ENCODE measurements at places on chromosomes 1 and 21.
A peak's percentile ranks its signal among the peaks of the same experiment; 100 is the strongest.

GRCh38 chr1:109502364-109502851 lies 7.1 kb downstream of the AMIGO1 start:
- peak; percentile 68 for DNase-seq

DNA sequence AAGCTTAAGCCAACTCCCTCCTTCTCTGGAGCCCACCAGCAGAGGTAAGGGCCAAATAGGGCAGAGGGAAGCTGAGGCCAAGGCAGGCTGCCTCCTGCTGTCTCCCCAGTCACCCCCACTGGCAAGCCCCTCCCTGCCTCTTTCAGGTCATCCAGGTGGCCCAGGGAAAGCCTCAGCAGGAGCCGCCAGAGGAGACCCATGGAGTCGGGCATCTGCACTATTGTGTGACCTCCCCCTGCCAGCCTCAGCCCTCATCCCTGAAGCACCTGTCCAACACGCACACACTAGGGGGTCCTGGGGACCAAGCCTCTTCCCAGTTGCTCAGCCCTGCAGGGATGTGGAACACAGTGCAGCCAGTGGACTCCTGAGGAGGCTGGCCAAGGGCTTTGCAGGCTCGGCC lies 5.3 kb upstream of the NAXE start:
- no peak for DNase-seq

GRCh38 chr1:115507901-115508300 lies 133.9 kb upstream of the VANGL1 start:
- no peak for DNase-seq

GRCh38 chr21:33644383-33645074 lies 2.2 kb downstream of the ITSN1 start:
- DNase-seq, result no peak

GRCh38 chr1:223758734-223759133 lies 46.4 kb downstream of the CAPN2 start:
- no peak for DNase-seq

GRCh38 chr1:231924180-231924579 lies 297.6 kb downstream of the DISC1 start:
- no peak for DNase-seq

GRCh38 chr1:1918901-1919303 lies at the start of gene TMEM52:
TMEM52 (minus strand) TSS chr1:1919279; CDS start chr1:1919265, 14 bp downstream.
- no peak for DNase-seq

DNA sequence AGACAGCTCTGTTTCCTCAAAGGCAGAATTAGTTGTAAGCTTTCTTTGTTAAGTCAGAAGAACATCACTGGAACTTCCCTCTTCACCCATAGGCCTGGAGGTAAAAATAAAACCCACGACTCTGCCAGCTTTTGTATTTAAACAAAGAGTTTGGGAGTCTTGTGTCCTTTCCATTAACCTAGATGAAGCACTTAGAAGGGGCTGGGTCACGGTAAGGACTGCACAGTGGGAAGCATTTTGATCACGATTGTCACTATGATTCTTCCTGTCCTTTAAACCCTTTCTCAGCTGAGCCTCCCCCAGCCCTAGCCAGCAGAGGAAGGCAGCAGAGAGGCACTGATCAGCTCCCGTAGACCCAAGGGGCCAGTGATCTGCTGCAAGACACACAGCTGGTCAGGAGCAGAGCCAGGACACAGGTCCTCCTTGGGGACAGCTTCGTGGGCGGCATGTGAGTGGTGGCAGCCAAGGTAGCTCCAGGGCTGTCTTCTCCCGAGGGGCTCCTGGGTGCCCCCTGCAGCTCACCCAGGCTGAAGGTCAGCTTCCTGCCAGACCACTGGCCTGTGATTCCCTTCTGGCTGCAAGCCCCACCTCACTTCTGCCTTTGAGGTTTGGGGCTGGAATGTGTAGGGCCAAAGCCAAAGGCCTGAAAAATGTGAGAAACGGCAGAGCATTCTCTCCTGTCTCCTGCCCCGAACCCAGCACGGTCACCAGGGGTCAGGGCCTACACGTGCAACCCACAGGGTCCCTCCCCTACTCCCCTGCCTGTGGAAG lies 4.0 kb upstream of the LAPTM5 start:
- DNase-seq, result no peak

GRCh38 chr1:1677718-1678580 lies 14.6 kb downstream of the SLC35E2B start:
- peak; percentile 38 for DNase-seq

DNA sequence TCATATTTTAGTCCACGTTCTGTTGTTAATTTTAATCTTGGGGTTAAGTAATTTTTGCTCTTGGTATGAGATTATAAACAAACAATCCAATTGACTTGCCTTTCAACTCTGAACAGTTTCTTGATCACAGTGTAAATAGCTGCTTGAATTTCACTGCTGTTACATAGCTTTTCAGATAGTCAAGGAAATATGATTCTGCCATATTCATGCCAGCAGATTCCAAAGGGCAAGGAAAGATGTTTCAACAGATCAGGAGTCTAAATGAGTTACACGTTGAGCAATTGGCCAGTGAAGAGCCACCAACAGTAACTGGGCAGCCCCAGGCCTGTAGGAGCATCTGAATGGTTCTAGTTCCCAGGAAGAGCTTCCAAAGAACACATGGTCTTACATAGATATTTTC lies 93.6 kb downstream of the LEPR start:
- no peak for DNase-seq

GRCh38 chr1:225883616-225884265 lies 1.6 kb upstream of the TMEM63A start:
- no peak for DNase-seq

GRCh38 chr1:220717800-220718640 lies 27.9 kb downstream of the C1orf115 start:
- DNase-seq, result no peak

DNA sequence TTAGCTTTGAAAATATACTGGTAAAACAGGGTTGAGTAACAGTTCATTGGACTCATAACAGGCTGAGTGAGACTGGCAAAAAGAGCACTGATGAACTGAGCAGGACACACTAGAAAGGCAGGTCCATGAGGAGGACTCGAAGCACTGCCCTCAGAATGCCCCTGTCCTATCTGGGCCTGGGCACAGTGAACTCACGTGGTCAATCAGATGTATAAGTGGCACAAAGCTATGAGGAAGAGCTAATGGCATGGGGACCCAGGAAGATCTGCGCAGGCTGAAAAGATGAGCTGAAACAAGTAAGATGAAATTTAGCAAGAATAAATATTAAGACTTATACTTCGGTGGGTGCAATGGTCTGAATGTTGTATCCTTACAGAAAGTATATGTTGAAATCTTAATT lies 9.2 kb upstream of the RGS7 start:
- DNase-seq, result no peak

- DNase-seq, result no peak
These were observed 20.5 kb upstream of the PARP1 start for GRCh38 chr1:226428348-226428747.

GRCh38 chr1:28341591-28341990 lies 12.8 kb downstream of the MED18 start:
- no peak for DNase-seq

GRCh38 chr1:179142889-179143299 lies 61.0 kb downstream of the TOR3A start:
- DNase-seq, result no peak

DNA sequence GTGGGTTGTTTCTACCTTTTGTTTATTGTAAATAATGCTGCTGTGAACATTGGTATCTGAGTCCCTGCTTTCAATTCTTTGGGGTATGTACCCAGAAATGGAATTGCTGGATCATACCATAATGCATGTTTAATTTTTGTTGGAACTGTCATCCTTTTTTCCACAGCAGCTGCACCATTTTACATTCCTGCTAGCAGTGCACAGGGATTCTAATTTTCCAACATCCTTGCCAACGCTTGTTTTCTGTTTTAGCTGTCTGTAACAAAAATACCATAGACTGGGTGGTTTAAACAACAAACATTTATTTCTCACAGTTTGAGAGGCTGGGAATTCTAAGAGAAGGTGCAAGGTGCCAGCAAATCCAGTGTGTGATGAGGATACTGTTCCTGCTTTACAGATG lies 65.1 kb downstream of the RAVER2 start:
- no peak for DNase-seq

- DNase-seq, result no peak
These were observed 43.2 kb downstream of the PHACTR4 start for GRCh38 chr1:28412731-28413130.

GRCh38 chr1:19138331-19138730 lies 71.7 kb downstream of the UBR4 start:
- no peak for DNase-seq

GRCh38 chr21:40381111-40381510 lies 465.8 kb downstream of the DSCAM start:
- DNase-seq, result no peak

DNA sequence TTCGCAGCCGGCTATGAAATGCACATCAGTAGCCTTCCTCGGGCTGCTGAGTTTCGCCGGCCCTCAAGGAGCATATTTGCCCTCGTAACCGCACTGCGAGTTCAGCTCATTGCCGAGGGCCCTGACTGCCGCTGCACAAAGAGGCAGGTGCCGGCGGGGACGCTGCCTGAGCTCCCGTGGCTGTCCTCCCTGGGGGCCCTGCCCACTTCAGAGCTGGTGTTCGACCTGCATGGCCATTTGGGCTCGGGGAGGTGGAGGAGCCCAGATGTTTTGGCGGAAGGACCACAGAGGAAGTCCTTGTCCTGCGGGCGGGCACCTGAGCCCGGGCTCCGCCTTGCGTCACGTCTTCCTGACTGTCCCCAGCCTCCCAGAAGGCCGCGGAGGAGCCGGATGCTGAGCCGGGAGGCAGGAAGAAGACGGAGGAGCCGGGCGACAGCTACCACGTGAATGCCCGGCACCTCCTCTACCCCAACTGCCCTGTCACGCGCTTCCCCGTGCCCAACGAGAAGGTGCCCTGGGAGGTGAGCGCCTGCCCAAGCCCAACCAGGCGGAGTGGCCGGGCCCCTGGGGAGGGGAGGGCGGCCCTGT lies 29.9 kb upstream of the LRRC3 start:
- DNase-seq, result no peak

- DNase-seq, result no peak
These were observed 205.3 kb downstream of the PBX1 start for GRCh38 chr1:164764333-164764732.

DNA sequence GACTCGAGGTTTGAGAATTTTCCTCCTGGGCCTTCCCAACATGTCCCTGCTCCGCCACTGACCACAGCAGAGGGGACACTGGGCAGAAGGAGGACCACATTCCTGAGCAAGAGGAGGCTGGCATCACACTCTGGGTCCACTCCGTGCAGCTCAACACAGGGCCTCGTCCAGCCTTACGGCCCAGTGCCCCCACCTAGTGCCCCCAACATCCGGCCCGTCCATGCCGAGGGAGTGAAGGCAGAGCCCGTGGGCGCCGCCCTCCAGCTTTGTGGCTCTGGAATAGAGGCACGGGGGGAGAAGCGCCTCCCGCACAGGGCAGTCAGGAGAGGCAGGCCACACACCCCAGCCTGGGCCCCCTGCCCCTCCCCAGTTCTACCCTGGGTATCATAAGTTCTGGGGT lies 158.3 kb downstream of the NPHP4 start:
- DNase-seq, result no peak

DNA sequence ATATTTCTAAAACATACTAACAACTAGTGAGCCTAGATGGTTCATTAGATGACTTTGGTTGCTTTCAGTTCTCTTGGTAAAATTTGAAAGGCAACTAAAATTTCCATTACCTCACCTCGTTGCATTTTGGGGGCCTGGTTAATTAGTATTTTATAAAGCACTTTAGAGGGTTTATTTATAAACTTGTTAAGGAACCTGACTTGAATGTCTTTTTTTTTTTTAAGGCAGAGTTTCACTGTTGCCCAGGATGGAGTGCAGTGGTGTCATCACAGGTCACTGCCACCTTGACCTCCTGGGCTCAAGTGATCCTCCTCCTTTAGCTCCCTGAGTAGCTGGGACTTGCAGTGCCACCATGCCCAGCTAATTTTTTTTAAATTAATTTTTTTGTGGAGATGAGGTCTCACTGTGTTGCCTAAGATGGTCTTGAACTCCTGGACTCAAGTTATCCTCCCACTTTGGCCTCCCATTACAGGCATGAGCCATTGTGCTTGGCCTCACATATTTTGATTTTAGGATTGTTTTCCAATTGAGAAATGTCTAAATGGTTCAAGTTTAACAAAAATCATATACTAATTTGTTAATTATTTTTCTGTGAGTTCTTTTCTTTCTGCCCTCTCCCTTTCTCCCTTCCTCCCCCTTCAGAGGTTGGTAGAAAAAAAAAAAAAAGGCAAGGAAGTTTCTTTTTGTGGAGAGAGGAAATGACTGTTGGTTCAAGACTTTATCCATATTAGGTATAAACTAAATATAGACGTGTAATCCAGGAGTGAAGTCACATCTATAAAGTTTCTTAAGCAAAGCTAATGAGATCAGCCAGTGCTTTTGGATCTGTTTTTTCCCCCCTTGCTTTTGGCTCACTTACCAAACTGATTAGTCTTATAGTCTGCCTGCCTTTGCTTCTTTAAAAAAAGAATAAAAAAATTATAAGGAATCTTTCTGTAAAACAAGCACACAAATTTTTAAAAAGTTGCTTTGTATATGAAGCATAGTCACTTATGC lies 24.7 kb downstream of the CLIC4 start:
- DNase-seq, result no peak

DNA sequence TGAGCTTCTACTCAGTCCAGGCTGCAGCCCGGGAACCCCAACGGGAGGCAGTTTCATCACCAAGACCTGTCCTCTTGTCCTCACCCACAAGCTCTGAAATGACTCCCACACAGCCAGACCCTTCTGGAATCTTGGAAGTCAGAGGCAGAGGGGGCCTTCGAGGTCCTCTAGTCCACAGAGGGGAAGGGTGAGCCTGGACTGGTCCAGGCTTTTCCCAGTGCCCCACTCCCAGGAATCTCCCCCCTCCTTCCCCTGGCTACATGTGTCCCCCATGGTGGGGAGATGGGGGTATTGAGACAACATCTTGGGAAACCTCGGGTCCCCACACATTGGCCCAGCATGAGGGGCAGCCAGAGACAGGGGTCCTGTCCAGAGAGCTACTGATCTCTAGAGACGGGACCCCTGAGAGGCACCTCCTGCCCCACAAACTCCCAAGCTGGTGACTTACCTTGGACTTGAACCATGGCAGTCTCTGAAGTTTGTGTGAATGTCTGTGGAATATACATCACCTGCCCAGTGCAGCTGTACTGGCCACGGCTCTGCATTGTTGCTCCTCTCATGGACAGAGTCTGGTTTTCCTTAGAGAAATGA lies 19.4 kb upstream of the SLAMF9 start:
- DNase-seq, result no peak

DNA sequence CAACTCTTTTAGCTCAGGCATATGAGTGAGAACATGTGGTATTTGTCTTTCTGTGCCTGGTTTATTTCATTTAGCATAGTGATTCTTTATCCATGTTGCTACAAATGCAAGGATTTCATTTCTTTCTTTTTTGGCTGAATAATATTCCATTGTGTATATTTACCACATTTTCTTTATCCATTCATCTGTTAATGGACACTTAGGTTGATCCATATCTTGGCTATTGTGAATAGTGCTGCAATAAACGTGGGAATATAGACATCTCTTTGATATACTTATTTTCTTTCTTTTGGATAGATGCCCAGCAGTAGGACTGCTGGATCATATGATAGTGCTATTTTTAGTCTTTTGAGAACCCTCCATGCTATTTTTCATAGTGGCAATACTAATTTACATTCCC lies 30.8 kb downstream of the ASB17 start:
- DNase-seq, result no peak

DNA sequence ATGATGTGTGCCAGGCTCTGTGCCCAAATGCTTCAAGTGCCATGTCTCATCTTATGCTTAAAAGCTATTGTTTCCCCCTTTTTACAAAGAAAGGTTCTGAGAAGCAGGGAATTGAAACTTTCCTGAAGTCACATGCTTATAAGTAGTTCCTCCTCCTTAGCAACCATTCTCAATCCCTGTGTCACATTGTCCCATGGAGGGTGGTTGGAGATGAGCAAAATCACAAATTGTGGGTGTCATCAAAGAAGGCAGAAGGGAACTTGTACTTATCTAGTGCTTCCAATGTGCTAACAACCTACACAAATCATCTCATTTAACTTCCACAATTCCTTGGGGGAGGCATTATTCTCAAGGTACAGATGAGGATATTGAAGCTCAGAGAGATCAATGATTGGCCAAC lies 10.1 kb upstream of the ERICH3 start:
- DNase-seq, result no peak
